ENCODE measurements at places on chromosomes 2 and 18.

DNA sequence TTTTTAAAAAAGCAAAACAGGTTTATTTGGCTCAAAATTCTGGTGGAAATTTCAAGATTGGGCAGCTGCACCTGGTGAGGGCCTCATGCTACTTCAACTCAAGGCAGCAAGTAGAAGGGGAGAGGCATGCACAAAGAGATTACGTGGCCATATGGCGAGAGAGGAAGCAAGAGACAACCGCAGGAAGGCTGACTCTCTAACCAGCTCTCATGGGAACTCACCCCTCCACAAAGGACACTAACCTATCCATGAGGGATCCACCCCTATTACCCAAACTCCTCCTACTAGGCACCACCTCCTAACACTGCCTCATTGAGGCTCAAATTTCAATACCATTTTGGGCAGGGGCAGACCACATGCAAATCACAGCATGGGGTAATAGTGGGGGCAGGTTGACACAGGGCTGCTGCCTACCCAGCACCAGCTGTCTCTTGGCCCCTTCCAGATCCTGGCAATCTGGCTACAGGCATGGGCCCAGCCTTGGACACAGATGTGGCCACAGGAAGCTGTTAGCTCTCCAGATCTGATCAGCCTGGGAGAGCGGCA is 2.0 kb upstream of the CAPN10 start:
- no peak for DNase-seq

DNA sequence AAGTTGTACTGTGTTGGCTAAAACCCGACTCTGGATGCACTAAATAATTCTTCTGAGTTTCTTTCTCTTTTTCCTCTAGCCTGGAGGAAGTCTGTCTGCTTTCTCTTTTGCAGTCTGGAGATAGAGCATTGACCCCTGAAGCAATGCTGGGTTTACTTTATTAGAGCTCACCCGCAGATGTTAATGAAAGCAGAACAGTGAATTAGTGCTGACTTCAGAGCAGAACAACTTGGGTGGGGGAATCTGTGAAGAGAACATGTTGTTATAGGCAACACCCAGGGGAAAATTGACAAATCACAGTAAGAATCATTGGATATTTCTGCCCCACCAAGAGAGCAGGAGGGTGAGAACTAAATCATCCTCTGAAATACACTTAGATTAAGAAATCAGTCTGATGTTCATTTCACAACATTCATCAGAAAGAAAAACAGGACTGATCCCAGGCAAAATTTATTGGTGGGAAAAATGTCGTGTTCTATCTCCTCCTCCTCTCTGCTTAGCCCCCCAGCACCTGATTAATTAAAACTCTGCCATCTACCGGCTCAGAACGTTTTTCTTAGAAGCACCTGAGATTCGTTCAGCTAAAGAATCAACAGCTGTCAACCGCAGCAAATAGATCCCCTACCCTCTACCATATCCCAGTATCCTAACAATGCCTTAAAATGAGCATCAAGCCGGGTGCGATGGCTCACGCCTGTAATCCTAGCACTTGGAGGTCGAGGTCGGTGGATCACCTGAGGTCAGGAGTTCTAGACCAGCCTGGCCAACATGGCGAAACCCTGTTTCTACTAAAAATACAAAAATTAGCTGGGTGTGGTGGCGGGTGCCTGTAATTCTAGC is 165.1 kb downstream of the FMNL2 start:
- no peak for DNase-seq

DNA sequence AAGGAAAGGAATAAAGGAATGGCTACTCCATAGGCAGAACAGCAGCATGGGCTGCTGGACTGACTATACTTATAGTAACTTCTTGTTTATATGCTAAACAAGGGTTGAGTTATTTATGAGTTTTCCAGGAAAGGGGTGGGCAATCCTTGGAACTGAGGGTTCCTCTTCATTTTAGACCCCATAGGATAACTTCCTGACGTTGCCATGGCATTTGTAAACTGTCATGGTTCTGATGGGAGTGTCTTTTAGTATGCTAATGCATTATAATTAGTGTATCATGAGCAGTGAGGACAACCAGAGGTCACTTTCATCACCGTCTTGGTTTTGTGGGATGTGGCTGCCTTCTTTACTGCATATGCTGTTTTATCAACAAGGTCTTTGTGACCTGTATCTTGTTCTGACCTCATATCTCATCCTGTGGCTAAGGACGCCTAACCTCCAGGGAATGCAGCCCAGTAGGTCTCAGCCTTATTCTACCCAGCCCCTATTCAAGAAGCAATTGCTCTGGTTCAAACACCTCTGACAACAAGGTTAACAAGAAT is 98.6 kb upstream of the CABLES1 start:
- no peak for DNase-seq

GRCh38 chr2:187842978-187843847 is 289.0 kb upstream of the TFPI start:
- no peak for DNase-seq

DNA sequence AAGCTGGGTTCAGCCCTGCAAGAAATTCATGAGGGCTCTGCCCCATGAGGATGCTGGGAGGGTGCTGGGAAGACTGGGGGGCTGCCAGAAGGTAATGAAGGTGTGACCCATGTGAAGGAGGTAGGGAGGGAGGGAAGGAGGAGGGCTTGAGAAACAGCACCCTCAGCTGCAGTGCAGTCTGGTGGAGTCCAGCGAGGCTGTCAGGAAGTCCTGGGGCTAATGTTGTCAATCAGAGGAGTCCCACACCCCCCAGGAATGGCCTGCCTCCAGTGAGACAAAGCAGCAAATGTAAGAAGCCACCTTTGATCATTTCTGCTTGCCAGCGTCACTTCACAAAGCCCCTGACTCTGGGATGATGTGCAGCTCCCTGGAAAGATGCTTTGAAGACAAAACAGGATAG is 248.4 kb downstream of the SH3BP4 start:
- no peak for DNase-seq

DNA sequence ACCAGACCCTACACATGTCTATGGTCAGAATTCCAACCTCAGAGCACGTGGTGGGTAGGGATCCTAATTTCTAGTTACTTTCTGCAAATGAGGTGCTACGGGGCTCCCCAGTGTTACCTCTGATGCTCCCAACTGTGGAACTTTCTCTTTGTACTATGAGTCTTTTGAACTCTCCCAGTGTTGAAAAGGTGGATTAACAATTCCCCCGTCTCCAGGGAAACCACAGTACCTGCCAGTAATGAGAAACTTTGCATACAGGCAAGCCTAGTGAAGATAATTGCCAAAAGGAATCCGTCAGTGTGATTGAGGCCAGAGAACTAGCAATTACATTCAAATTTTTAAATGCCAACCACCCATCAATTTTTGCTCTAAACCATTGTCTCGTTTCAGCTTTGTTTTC is 129.0 kb upstream of the FOSL2 start:
- DNase-seq: no peak

DNA sequence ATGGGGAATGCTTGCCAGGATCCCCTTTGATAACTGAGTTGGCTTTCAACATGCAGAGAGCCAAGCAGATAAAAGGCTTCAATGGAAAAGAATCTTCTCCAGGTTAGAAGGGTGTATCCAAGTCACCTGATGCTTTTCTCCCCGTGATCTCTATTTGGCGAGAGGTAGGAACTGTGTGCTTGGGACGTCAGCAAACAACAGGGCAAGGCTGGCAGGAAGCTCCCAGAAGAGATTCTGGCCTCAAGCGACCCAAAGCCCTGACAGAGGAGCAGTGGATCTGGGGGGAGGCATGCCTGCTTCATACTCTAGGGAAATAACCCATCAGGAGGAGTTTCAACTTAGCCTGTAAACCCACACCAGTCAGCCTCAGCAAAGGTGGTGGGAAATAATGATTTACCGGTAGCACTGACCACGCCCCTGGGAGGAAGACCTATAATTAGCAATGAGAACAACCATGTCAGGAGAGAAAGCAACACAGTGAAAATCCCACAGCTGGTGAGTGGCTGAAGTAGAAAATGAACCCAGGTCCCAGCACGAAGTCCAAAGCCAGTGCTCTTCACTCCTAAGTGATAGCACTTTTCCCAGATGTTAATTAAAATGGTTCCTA is 76.3 kb upstream of the SEC11C start:
- DNase-seq: no peak

DNA sequence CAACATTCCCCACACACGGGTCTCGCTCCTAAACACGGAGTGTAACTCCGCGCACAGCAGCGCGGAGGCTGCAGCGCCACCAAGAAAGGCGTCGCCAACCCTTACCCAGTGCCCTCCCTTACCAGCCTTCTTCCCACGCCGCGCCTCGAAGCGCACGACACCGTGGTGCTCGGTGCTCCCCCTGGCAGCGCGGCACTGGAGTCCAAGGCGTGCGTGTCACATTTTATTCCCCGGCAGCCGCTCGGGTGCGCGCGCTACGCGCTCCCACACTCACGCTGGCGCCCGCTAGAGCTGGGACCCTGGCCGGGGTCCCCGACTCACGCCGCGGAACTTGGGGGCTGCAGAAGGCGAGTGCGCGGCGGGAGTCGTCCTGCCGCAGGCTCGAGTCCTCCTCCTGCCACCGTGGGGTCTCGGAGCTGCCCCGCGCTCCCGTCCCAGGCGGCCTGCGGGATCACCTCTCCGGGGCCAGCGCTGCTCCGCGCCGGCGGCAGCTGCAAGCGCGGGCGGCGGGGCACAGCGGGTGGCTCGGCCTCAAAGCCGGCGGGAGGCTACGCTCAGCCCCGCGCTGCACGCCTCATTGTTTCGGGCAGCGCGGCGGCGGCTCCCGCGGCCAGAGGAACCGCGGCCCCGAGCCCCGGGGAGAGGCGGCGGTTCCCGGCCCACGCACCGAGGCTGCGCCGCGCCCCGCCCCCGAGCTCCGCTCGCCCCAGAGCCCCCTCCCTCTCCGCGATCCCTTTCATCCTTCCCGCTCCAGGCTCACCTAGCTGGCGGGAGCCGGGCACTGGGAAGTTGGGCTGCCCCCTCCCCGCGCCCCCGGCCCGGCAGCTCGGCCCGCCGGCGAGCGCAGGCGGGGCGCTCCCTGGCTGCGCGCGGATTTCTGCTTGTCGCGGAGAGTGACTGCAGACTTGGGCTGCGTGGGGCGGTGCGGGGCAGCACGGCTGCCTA is at the start of gene ST6GAL2:
TSS of gene ST6GAL2 (minus strand) at position 197 of the 945 bp plus-strand sequence. CDS start 42,190 bp downstream, outside the sequence.
- peak; percentile 77 for DNase-seq

DNA sequence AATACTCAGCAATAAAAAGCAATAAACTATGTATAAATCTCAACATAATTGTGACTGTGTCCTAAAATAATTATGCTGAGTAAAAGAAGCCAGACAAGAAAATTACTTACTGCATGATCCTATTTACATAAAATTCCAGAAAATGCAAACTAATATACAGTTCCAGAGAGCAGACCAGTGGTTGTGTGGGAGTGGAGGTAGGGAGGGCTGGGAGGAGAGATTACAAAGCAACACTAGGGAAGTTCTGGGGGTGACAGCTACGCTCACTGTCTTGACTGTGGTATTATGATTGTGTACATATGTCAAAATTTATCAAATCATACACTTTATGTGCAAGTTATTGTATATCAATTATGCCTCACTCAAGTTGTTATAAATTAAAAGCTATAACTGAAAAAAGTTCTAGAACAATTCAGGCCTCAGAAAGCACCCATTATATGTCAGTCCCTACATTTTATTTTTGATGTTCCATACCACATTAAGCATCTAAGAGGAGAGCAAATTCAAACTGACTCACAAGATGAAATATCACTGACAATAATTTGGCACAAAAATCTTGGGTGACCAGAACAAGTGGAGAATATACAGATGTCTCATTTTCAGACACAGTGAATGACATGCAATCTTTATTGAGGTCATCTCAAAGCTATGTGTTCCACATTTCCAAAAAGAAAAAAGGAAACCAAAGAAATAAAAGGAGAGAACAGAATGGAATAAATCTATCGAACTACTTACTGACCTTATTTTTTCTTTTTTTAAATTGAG is 85.1 kb downstream of the ANTXR1 start:
- DNase-seq: no peak

DNA sequence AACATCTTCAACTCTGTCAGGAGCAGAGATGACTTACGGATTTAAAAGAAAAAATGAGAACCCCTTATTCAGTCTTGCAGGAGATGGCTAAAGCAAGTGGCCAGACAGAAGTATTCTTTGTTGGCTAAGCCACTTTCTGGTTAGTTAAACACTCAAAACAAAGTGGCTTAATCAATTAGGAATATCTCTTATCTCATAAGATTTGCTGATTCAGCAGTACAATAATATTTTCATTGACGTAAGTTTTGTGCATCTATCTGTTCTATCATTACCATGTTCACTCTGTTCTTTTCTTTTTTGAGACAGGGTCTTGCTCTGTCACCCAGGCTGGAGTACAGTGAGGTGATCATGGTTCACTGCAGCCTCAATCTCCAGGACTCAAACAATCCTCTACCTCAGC is 342.0 kb downstream of the EN1 start:
- DNase-seq: no peak

- DNase-seq: no peak
These were observed 39.4 kb downstream of the MAP2 start for GRCh38 chr2:209463226-209463625.

- DNase-seq: no peak
These were observed 222.6 kb upstream of the LRRTM1 start for GRCh38 chr2:80527119-80527518.

DNA sequence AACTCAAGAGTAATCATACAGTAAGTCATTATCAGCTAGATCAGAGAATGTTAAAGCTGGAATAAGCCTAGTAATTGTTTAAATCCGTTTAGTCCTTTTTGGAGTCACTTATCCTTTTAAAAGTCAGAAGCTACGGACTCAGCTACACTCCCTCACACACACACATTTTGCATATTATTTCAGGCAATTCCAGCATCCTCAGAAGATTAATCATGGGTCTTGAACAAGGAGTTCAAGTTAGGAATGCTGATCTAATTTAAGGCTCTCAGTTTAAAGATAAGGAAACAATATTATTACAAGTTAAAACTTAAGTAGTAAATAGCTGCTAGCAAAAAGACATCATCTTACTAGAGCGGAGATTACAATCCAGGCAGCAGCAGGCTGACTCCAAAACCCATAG is 74.3 kb downstream of the GTF3C3 start:
- no peak for DNase-seq

GRCh38 chr2:221370857-221371211 is 201.3 kb downstream of the EPHA4 start:
- DNase-seq: no peak

- no peak for DNase-seq
These were observed 132.5 kb upstream of the ID2 start for GRCh38 chr2:8549273-8549922.

- no peak for DNase-seq
These were observed 414.2 kb upstream of the CHST9 start for GRCh38 chr18:27599202-27599829.

GRCh38 chr18:42931491-42931890 is 184.0 kb downstream of the RIT2 start:
- no peak for DNase-seq

DNA sequence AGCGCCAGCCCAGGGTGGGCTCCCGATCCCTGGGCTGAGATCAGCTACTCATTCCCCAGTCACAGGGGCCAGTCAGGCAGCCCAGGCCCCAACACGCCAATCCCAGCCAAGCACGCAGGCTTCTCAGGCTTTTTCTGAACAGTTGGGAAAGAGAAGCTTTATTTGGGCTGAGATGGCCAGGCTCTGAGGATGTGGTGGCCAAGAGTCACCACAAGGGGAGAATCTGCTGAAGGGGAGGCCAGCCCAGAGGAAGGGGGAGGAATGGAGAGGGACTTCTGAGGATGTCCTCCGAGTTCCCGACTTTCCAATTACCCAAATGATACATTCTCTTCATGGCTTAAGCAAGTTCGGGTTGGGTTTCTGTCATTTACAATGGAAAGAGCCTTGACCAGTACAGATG is 2.8 kb upstream of the DIPK1C start:
- no peak for DNase-seq
